Cerebellar nuclear complex (tissue), 1 donor: ENCODE measurements at places on chromosomes 13 and 19.

DNA sequence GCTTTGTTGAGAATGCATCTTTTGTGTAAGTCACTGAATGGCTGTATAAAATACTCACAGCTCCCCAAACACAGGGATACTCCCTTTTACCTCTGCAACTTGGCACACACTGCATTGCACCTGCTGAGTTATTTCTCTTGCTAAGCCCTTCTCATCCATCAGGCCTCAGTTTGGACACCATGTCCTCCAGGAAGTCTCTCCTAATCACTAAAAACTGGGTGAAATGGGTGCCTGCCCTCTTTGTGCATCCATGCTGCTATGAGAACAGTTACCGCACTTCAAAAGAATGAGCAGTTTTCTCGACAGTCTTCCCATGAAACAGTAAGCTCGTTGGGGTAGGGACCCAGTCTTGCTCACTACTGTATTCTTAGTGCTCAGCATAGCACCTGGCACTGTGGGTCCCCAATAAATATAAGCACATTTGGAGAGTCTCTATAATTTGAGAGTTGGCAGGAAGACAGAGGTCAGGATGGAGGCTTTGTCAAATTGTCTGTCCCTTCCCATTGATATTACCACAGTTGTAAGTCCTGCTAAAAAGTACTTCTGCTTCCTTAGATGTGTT, 4.6 kb upstream of the SLC25A30 start:
- DNase-seq, result no peak

DNA sequence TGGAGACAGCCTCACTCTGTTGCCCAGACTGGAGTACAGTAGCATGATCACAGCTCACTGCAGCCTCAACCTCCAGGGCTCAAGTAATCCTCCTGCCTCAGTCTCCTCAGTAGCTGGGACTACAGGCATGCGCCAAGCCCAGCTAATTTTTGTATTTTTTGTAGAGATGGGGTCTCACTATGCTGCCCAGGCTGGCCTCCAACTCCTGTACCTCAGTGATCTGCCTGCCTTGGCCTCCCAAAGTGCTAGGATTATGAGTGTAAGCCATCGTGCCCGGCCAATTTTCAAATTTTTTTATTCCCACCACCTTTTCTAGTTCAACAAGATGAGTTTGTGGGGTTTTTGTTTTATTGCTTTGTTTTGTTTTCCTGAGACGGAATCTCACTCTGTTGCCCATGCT, 31.7 kb downstream of the XPO4 start:
- no peak for DNase-seq

DNA sequence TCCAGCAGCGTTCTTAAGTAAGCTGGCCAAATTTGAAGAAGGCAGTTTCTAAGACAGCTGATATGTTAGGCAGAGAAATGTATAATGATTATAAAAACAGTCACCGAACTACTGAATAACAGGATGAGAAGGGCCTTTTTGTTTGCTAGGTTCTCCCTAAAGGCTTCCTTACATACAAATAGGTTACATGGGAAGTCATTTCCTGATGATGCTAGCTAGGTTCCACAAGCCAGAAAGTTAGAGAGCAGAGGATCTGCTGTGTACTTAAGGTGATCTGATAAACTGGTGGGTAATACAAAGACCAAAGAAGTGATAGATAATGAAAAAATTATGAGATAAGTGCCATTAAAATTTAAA, 139.7 kb downstream of the VWA8 start:
- DNase-seq, result no peak

GRCh38 chr13:77595166-77595810, 59.8 kb downstream of the SCEL start:
- no peak for DNase-seq

- DNase-seq, result no peak
Observed at GRCh38 chr13:75798353-75799255, 162.5 kb downstream of the LMO7 start.

DNA sequence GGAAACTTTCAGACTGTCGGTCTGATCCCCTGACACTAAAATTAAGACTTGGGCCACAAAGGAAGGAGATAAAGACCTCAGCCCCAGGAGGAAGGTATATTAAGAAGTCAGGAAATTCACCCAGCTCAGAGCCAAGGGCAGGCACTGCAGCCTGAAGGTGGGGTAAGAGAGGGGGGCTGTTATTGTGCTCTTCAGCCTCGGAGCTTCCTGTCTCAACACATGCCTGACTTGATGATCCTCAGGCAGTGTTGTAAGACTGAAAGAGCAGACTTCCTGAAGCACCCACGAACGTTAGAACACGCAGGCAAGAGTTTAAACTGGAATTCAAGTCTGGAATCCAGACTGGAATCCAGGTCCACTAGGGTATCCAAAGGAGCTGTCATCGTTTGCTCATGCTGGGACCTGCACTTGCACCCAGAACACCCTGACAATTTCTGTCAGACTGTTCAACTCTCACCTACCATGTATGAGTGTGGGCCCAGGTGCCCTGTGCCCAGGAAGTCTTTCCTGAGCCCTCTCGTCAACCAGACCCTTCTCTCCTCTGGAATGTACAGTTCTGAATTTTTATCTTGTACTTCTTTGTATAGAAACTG, 10.7 kb upstream of the FLT1 start:
- DNase-seq, result no peak

DNA sequence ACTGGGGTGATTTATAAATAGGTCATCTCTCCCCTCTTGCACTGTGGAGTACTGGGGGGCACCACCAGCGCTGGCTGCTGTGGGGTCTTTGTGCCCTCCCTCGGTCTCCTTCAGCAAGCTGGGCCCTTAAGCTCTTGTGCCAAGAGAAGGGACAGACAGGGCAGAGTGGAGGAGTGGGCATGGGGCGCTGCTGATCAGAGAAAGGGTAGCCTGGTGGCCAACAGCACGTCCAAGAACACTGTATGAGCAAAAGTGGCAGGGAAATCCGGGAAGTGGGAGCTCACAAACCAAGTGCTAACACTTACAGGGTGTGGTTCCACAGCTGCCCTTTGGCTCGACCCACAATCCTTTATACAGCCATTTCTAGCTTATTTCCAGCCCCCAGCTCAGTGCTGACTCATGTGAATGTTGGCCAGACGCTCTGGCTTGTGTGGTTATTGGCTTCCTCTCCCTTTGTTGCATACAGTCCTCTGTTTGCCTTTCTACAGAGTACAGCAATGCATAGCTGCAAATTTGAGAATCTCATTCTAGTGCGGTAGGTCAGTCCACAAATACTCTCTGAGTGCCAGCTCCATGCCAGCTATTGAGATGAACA, 298.8 kb downstream of the SHISA2 start:
- DNase-seq, result no peak

- DNase-seq, result no peak
Observed at GRCh38 chr13:20400774-20401173, 124.9 kb downstream of the CRYL1 start.

DNA sequence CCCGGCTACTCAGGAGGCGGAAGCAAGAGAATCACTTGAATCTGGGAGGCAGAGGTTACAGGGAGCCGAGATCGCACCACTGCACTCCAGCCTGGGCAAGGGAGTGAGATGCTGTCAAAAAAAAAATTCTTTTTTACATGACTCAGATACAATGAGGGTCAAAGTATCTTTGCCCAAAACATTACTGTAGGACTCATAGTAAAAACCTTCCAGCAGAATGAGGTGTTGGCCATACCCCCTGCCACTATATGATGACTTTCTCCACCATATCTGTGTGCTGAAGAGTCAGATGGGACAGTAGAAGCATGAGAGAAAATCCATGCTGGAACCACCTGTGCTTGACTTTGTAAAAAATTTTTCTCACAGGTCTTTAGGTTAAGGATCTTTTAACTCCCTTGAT, 86.7 kb downstream of the COL4A2 start:
- no peak for DNase-seq

- DNase-seq, result no peak
Observed at GRCh38 chr13:79646880-79647279, 165.9 kb downstream of the NDFIP2 start.

DNA sequence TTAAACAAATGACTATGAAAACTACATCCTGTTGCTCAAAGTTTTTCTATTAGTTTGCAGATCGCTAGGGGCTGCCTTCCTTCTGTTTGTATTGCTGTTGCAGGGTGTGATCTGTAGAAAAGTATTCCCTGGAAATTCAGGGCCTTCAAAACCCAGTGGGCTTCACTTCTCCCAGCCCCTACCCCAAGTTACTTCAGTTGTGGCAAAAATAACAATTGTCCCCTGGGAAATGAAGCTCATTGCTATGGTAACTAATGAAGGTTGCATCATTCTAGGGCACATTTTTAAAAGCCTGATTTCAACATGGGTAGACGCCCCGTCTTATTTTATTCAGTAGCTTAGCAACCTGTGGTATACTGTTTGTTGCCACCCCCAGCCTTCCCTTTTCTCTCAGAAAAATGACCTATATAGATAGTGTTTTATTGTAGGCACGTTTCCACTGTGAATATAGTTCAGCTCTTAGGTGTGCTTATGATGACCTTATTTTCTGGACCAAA, 60.9 kb downstream of the WDFY2 start:
- DNase-seq, result no peak

- no peak for DNase-seq
Observed at GRCh38 chr13:49110122-49110912, 109.8 kb upstream of the MLNR start.

GRCh38 chr13:80399340-80400163, 58.6 kb upstream of the SPRY2 start:
- no peak for DNase-seq

DNA sequence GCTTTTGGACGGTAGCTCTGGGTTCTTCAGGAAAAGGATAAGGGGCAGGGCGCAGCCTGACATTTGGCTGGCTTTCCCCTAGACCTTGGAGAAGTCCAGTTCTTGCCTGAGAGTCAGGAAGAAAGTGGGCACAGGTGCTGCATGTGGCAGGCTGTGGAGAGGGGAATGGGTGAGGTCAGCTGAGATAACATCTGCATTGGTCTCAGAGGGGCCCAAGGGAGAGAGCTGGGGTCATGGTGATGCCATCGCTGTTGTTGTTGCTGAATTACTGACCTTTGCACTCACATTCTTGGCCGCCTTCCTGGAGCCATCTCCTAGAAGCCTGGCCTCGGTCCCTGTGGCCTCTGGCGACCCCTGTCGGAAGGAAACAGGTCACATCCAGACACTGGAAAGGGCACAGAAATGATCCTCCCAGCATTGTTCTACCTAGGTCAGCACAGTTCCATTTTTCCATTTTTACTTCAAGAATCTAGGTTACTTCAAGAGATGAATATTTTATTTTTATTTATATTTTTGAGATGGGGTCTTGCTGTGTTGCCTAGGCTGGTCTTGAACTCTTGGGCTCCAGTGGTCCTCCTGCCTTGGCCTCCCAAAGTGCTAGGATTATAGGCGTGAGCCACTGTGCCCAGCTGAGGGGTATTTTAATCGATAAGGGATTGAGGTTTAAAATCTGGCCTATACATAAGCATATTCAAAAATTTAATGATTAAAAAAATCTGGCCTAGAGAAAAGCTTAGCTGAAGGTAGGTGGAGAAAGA, 6.5 kb upstream of the LIPE start:
- DNase-seq, result no peak

DNA sequence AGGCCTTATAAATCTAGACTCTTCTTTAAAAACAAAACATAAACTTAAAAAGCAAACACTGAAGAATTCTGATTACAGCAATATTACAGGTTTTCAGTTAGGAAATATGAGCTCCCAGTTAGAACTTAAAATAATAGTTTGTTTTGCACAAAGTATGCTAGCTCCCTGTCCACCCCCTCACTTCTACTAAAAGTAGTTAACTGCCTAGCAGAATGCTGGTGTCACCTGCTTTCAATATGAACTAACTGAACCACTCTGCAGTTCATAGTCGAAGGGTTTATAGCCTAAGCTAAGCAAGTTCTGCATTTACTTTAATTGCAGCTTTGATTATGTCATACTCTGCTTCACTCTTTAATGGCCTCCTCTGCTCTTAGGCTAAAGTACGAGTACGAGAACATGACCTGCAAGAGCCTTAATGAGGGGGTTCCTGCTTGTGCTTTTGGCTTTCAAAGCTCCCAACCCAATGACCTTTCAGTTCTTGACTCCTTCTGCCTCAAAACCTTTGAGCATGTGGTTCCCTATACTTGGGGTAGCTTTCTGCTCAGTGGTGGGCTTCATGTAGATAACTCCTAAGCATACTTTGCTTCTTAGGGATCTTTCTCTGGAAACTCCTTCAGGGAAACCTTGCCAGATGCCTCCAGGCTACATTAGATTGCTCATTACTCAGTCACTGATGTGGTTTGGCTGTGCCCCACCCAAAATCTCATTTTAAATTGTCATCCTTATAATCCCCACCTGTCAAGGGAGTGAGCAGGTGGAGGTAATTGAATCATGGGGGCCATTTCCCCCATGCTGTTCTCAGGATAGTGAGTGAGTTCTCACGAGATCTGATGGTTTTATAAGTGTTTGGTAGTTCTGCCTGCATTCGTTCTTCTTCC, 278.9 kb upstream of the ARGLU1 start:
- no peak for DNase-seq

- no peak for DNase-seq
Observed at GRCh38 chr19:8454218-8454617, 9.4 kb downstream of the HNRNPM start.

GRCh38 chr13:67048821-67049150, 181.3 kb downstream of the PCDH9 start:
- no peak for DNase-seq

- DNase-seq, result no peak
Observed at GRCh38 chr13:93289842-93290241, 63.2 kb downstream of the GPC6 start.

DNA sequence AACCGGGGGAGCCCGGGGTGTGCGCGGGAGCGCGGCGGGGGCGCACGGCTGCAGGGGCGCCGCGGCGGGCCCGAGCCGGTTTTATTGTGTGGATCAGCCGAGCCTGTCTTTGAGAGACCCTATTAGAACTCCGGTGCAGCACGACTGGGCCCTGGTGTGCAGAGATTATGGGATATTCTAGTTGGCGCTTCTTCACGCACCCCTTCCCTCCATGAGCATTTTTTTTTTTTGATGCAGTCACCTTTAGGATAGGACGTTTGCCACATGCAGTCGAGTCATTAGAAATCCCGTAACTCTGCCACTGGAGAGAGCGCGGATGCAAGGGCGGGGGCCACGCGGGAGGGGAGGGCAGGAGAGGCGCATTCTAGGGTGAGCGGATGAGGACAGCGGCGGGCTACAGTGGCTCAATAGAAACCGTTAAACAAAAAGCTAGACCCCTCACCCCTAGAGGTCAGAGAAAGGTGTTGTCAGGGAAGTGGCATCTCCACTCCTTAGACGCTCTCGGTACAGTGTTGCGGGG, 3.7 kb downstream of the FGF9 start:
- DNase-seq, result no peak

DNA sequence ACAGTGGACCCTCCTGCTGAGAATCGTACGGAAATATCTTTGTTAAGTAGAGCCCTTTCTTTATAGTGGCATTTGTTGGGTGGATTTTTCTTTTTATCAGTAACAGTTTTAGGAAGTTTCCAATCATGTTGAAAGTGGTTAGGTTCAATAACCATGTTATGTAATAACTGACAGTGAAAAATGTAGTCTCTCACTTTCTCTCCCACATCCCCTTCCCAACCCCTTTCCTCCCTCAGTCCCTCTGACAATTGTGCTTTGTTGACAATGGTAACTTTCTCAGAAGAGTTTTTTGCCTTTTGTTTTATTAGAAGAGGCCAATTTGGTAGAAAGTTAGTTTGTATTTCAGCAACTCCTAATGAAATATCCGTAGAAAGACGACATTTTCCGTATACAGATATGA, 77.8 kb upstream of the SLAIN1 start:
- DNase-seq, result no peak

GRCh38 chr19:17555929-17556813, 722 bp downstream of the COLGALT1 start:
- DNase-seq, result no peak

GRCh38 chr19:34831714-34832113, 58.7 kb upstream of the ZNF599 start:
- DNase-seq, result no peak
